ENCODE measurements at places on chromosomes 2 and 18. TPM values are rescaled to one million over a fixed set of nuclear protein-coding genes. Genes with fewer than 3 reads are reported as not detected.

The LGALSL gene
- 48.9 TPM for total RNA-seq

The SERPINB2 gene
- total RNA-seq = 0.23 TPM

The COMMD1 gene
- total RNA-seq = 51.9 TPM

The GPR45 gene
- total RNA-seq = 1.8 TPM

The B4GALT6 gene
- total RNA-seq = 29.5 TPM

The BOLL gene
- 1.4 TPM for total RNA-seq

The SLC30A3 gene
- 2.1 TPM for total RNA-seq

The TUBB8B gene
- 0.69 TPM for total RNA-seq

The XPO1 gene
- total RNA-seq = 481 TPM

The ITM2C gene
- total RNA-seq = 254 TPM

The TUBA3E gene
- total RNA-seq = not detected

The CFAP221 gene
- total RNA-seq = 25.4 TPM

The ATG16L1 gene
- 41.1 TPM for total RNA-seq

The EFHD1 gene
- total RNA-seq = 3.7 TPM

The DUSP19 gene
- total RNA-seq = 10.6 TPM

The ATP9B gene
- 77.3 TPM for total RNA-seq

The ASTL gene
- total RNA-seq = not detected

The SKA1 gene
- total RNA-seq = 5.5 TPM

The OTOF gene
- 4.6 TPM for total RNA-seq

The COL4A4 gene
- 2.1 TPM for total RNA-seq

The SCYGR4 gene
- total RNA-seq = not detected

The CRYGD gene
- total RNA-seq = 3.7 TPM

The ATP6V1C2 gene
- total RNA-seq = 0.23 TPM

The CLEC4F gene
- total RNA-seq = not detected

The LIMS1 gene
- total RNA-seq = 20.8 TPM

The DES gene
- total RNA-seq = 1.4 TPM

The LRRC30 gene
- total RNA-seq = not detected

The IL36RN gene
- not detected for total RNA-seq

The GPD2 gene
- total RNA-seq = 112 TPM

The RAPH1 gene
- 59.3 TPM for total RNA-seq

The INPP5D gene
- total RNA-seq = 6.5 TPM

The GALR1 gene
- total RNA-seq = 7.8 TPM

The RTP5 gene
- total RNA-seq = 13.8 TPM

The DSC2 gene
- total RNA-seq = 4.2 TPM

The OTOS gene
- total RNA-seq = not detected

The SLC19A3 gene
- 3.9 TPM for total RNA-seq

The REG3A gene
- total RNA-seq = not detected

The FOXI3 gene
- not detected for total RNA-seq

The VSNL1 gene
- total RNA-seq = 128 TPM

The CNDP1 gene
- total RNA-seq = 0.23 TPM

The C1QL2 gene
- total RNA-seq = 2.3 TPM

The CDKL4 gene
- 13.4 TPM for total RNA-seq

The ACKR3 gene
- 12.7 TPM for total RNA-seq

Measured in diencephalon (tissue), 1 donor.